ENCODE measurements at places on chromosomes 5 and 9.

DNA sequence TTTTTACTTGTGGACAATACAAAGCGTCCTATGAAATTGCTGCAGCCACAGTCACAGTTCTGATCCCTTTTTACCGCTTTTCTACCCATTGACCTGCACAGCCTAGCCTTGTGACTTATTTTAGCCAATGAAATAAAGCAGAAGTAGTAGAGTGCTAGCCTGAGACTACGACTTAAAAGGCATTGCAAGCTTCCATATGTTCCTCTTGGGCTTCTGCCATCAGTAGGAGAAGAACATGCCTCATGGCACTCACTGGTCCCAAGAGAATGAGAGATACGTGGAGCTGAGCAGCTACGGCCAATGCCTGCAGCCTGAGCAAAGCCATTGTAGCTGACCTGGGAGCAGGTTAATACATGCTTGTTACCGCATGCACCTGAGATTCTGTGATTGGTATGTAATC, 416.6 kb upstream of the CLINT1 start:
- DNase-seq, result no peak

GRCh38 chr9:10403283-10403682, 209.5 kb downstream of the PTPRD start:
- DNase-seq, result no peak

DNA sequence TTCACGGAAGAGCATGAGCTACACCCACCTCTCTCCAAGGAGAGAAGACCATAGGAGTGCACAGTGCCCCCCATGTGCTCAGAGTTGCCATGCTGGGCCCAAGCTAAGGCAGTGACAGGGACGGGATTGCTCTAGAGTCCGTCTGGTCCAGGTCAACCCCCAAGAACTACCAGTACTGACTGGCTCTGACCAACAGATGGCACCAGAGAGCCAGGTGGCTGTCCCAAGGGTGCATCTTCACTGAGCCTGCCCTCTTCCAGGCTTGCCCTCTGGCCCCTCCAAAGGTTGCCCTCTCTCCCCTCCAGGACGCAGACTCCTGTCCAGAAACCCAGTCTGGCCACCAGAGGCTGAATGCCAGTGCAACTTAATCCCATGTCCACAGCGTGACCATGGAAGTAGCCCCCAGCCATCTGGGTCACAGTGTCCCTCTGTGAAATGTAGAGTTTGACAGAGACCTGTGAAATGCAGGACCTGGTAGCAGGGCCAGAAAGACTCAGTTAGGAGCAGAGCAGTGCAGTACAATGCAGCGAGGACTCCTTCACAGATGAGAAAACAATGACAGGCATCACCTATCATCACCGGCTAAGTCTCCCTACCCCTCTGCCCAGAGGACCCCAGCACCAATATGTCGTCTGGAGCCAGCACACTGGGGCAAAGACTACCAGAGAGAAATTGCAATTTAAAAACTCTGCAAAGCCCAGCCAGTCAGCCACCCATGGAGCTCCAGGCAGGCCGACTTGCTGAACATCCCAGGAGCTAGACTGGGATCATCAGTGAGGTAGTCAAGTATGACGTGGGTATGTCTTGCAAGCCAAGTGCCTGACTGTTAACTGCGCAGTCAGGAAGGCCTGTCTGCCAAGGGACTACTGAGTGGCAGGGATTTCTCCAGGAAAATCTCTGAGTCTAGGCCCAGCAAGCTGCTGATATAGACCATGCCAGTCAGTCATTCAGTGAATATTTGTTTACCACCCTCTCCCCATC, 7.7 kb upstream of the SKP1 start:
- DNase-seq, result peak; percentile 89

GRCh38 chr5:151719228-151720000, 32.7 kb upstream of the SPARC start:
- DNase-seq, result no peak

DNA sequence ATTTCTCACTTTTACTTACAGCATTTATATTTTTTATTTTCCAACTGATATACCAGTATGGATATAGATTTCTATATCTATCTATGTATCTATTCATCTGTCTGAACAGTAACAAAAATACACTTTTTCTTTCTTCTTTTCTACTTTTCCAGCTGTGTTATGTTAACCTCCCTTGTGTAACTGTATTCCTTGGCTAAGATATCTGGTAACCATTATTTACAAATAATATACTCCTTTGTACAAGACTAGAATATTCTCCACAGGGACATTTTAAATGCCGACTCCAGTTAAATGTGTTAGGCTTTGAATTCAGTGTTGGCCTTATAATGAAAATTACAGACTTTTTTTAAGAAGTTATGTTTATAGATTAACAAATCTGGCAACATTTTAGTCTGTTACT, 168.7 kb downstream of the XRCC4 start:
- DNase-seq, result no peak

GRCh38 chr9:3898461-3899218, 372.8 kb upstream of the RFX3 start:
- DNase-seq, result no peak

DNA sequence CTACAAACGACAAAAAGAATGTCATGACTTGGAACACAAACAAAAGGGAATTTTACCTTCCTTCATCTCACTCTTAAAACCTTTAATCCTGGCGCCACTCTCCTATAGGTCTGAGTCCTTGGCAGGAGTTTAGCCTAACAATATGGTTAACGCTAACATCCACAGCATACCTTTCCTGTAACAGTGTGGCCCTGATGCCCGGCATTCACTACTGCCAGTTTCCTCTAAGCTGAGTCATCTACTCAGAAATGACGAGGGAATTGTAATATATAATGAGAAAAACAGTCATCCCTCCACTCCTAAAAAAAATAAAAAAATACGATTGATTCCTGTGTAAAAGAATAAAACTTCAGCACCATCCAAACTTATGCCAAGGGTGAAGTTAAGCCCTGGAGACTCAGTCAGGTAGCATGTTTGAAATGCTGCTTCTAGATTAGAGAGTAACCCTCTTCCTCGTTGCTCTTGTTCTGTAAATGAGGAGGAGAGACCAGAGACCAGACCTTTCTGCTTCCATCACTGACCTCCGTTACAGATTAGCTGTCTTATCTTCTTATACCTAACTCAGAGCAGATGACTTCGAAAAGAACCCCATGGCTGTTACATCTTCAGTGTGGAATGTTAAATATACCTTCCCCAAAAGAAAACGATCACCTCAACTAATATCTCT, 37.4 kb downstream of the CCDC125 start:
- DNase-seq, result no peak

DNA sequence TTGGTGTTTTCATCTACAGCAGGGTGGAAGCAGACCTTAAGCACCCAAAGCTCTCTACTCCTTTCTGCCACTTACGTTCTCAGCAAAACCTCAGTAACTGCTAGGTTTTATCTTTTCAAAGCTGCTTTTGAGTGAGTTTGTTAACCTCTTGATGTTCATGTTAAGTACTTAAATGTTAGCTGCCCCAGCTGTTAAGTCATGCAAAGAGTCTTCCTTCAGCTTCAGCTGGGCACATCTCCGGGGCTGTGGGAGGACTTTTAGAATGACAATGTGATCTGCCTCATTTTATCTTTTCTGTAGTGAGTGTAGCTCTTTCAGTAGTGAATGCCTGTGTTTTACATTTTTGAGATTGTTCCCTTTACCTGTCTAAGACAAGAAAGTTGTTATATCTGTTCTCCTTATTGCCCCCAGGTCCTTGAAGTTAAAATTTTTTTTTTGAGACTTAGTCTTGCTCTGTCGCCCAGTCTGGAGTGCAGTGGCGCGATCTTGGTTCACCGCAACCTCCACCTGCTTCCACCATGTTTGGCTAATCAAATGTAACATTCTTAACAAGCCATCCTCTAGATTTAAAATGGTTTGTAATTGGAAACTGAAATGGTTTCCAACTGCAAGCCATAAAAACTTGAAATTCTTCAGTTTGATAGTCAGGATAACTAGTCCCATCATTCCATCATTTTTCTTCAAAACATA, 19.6 kb downstream of the KDM4C start:
- no peak for DNase-seq

- DNase-seq, result no peak
These were observed 87.0 kb downstream of the SLF1 start for GRCh38 chr5:94705427-94705826.

DNA sequence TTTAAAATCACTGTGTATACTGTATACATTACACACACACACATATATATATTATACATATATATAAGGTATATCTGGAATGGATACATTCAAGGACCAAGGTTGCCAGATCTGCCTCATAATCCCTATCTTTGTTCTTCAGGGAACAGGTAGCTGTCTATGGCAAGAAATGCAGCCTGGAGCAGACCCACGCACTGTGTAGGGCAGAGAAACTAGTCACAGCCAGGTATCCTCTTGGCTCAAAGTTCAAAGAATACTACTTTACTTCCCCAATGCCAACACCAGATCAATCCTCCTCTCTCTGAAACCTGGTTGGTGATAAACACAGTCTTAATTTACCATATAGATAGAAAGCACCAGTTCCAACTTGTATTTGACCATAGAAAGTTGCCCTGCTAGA, 313.6 kb downstream of the PRELID2 start:
- DNase-seq, result no peak

DNA sequence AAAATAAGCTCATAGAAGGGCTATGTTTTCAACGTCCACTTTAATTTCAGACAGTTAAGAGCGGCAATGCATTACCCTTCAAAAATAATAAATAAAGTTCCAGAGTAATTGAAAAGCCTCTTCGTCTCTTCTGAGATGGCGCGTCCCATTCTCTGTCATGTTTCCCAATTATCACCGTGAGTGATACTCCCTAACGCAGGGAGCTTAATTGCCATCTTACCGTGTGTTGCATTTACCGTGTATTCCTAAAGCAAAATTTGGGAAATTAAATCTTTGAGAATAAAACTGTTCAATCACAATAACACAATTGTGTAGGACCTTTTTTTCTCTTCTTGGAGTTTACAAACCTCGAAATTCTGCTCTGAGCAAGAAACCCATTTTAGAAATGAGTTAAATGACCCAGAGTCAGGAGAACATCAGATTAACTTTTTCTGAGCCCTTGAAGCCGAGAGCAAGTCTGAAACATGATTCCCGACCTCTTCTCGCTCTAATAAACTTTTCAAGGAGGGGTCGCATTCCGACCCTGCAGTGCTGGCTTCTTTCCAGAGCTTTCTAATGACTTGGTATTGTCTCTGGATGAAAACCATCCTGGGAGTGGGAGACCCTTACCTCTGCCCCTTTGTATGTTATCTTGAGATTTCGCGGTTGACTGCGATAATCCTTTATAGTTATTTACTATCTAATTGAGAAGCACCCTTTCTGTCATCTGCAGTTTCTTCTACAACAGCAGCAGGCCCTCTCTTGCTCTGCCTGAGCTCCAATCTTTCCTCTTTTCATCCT, 251.5 kb downstream of the FSTL4 start:
- DNase-seq, result no peak

DNA sequence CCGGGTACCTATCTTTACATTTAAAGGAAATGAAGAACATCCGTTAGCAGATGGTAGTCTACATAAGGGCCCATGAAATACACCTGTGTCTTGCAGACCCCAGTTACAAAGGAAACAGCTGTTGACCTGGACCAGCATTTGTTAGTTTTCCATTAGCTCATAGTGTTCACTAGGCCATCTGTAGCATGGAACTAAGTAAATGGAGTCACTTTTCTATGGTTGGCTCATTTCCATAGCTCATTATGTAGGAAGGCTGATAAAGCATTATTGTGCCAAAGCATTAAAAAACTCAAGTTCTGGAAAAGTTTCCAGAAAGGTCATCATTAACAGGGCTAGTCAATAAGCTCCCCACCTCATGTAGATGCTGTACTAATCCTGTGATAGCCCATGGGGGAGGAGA, 62.1 kb downstream of the PCSK1 start:
- DNase-seq, result no peak

DNA sequence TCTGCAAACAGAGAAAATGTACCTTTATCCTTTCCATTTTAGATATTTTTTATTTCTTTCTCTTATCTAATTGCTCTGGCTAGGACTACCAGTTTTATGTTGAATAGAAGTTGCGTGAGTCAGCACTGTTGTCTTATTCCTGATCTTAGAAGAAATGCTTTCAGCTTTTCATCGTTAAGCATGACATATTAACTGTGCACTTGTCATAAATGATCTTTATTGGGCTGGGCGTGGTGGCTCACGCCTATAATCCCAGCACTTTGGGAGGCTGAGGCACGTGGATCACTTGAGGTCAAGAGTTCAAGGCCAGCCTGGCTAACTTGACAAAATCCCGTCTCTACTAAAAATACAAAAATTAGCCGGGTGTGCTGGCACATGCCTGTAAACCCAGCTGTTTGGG, 8.2 kb upstream of the ECM2 start:
- DNase-seq, result no peak

GRCh38 chr5:132640613-132641012, 17.4 kb upstream of the IL13 start:
- DNase-seq, result no peak

GRCh38 chr5:145983446-145983845, 47.1 kb downstream of the SH3RF2 start:
- no peak for DNase-seq

DNA sequence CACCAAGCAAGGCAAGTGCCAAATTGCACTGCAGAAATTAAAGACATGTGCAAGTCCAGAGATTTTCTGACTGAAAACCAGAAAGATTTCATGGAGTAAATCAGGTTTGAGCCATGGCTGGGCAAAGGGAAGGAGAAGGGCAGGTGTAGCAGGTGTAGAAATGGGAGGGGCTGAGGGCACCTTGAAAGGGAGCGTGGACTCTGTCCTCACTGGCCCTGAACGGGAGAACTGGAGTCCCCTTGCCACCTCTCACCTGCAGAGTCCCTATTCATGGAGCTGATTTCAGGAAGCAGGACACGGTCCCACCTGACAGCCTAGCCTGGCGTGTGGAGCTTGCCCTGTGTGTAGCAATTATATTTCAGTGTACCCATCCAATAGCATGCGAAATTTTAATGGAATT, 46.3 kb downstream of the UBE2QL1 start:
- DNase-seq, result no peak

DNA sequence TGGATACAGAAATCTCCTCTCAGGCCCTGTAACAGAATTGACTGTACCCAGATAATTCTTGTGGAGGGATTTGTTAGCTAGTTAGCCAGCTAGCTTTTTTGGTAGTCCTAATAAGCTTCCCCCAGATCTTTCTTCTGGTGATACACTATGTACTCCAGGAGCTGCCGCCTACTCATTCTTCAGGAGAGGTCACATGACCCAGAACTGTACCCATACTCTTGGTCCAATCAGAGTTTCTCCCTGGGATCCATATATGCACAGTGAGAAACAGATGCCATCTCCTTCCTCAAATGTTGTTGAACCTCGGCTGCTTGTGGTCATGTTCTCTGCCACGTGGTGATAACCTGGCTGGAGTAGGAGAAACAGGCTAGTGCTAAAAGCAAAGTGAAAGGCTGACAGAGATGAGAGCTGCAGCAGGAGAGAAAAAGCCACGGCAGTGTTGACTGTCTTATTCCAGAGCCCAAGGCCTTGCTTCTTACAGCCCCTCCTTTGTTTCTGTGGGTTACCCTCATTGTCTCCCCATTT, 123.0 kb upstream of the RFX3 start:
- DNase-seq, result no peak

GRCh38 chr9:137445275-137445807, 4.2 kb upstream of the ENTPD8 start:
- DNase-seq, result peak; percentile 92

GRCh38 chr9:34907044-34907443, 51.0 kb upstream of the PHF24 start:
- DNase-seq, result no peak

- DNase-seq, result no peak
These were observed 433.4 kb upstream of the TNC start for GRCh38 chr9:115551396-115551795.

Data from activated CD8-positive, alpha-beta memory T cell treated with anti-CD3 and anti-CD28 coated beads, Interleukin-2, amount 50 U/mL, for 48 hours (primary cell).